ENCODE measurements at places on chromosomes 4 and X.

- no peak for DNase-seq
These were observed 118.5 kb upstream of the SHISA3 start for GRCh38 chr4:42278709-42279324.

DNA sequence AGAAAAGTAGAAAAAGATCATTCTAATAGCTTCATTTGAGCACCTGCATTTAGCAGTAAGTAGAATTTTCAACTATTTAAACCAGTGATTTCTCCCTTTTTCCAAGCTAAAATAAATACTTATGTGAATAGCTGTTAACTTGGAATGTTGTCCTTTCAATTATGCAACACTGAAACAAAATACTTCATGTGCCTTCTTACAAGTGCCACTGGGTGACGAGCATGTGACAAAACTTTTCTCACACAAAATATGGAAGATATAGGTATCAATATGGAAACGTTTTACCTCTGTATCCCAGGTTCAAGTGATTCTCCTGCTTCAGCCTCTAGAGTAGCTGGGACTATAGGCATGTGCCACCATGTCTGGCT is 708.3 kb downstream of the STIM2 start:
- no peak for DNase-seq

DNA sequence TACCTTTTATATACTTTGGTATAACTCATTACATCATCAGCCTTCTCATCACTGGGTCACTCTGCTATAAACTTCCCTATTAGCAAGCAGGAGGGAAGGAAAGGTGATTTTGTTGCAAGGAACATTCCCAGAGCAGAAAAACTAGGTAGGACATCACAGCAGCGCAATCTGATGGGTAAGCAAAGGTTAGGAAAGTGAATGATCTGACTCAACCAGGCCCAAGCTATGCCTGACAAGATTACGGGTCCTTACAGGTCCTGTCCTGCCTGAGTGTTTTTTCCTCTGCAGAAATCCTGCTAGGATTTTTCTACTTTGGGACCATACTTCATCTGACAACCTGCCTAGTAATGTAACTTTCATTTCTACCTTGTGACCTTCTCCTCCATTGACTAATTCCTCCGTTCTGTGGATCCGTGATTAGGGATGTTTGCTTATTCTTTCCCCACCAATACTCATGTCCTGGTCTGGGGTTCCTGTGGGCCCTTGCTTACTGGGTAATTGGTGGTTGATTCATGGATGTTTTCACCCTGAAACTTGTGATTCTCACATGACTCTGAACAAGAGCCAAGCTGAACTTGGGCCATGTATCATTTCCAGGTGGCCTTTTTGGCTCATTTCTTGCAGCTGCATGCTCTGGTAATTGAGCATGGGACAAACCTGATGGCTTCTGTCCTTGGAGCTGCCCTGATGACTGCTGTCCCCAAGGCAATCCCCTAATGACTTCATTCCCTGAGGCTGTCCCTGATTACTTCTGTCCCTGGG is 111.9 kb upstream of the KIT start:
- no peak for DNase-seq

DNA sequence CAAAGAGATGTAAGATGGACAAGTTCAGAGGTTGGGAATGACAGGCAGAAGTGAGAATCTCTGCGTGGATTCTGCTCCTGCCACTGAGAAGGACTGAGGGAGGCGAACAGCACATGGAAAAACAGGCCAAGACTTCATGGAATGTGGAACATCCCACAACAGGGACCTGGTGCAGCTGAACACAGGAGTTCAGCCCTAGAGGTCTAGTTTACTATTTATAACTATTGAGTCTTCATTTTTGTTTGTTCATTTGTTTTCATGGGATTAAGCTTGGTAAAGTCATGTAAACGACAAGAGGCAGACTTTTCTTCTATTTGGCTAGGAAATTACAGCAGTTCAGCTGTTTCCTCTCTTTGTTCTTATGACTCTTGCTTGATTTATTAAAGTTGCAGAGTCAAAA is 234.5 kb downstream of the MAML3 start:
- DNase-seq: no peak

- DNase-seq: no peak
These were observed 330.7 kb upstream of the RASGEF1B start for GRCh38 chr4:81802285-81802846.

DNA sequence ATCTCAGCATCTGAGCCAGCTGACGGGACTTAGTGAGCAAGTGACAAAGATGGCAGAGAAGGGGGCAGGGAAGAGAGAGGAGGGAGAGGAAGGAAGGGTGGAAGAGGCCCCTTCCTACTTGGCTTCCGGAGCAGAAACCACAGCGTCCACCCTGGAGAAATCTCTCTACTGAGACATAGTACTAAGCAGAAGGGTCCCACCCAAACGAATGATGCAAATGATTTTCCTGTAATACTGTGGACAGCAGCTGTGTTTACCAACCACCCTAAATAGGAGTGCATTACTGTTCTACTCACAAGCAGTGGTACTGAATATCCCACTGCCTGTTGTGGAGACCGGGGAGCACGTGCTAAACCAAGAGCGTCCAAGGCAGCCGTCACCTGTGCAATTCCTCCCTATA is 29.4 kb downstream of the DTHD1 start:
- DNase-seq: no peak

DNA sequence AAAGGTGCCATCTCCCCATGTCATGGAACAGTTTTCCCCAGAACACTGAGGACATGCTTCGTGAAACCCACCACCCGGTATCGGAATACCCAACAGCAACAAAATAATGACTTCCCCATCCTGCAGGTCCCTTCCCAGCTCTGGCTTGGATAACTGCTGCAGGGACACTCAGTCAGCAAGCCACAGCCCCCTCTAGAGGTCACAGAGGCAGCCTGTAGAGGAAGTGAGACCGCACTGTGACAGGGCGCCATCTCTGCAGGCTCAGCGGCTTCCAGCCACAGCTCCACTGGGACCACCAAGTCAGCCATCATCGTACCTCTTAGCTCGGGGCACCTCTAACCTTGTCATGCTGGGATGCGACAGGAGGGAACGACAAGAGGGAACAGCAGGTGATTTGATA is 315.9 kb downstream of the LDB2 start:
- DNase-seq: no peak

DNA sequence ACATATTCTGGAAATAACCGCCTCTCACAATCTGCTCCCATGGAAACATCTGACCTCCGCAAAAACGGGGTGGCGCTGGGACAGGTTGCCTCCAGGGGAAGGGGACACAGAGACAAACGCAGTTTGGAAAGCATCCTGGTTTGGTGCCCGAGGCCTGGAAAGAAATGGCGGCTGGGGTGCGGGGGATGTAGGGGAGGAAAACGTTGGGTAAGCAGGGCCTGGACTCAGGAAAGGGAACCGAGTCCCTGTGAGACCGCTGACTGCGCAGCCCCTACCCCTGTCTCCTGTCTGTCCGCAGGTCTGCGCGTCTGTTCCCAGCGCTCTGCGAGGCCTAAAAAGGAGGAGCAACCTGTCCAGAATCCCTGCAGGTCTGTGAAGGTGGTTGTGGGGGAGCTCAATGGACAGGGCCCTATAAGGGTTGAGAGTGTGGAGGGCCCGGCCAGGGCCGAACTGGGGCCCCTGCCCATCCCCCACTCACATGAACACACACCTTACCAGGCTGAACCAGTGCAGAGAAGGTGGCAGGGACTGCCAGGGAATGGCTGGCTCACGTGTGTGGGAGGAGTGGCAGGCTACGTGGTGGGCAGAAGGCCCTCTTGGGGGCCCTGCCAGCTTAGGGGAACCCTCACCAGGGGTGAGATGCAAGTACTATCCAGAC is 672 bp downstream of the TCEAL3 start:
- no peak for DNase-seq

DNA sequence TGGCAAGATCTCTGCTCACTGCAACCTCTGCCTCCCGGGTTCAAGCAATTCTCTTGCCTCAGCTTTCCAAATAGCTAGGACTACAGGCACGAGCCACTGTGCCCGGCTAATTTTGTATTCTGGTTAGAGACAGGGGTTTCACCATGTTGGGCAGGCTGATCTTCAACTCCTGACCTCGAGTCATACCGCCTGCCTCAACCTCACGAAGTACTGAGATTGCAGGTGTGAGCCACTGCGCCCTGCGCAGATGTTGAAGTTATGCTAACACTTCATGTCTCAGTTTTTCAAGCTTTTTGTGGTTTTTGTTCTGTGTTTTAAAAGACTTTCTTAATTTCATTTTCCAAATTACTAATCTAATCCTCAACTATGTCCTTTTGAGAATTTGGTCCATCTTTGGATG is 154.4 kb upstream of the TLL1 start:
- DNase-seq: no peak

- no peak for DNase-seq
These were observed 112.0 kb upstream of the PABPC4L start for GRCh38 chr4:134313591-134313990.

GRCh38 chr4:105520819-105521790 is 31.3 kb upstream of the ARHGEF38 start:
- DNase-seq: no peak

GRCh38 chrX:70013466-70014381 is 36.0 kb downstream of the AWAT2 start:
- DNase-seq: peak; percentile 43

- DNase-seq: peak; percentile 53
These were observed 133.1 kb downstream of the CORIN start for GRCh38 chr4:47704693-47705325.

GRCh38 chrX:18210470-18210869 is 10.2 kb downstream of the BEND2 start:
- DNase-seq: no peak

Data from left hindlimb (tissue), 1 donor.